BJ (cell line): ENCODE measurements at places on chromosomes 2 and 18.

GRCh38 chr2:172693037-172693436 lies 42.6 kb upstream of the RAPGEF4 start:
- peak; percentile 98 for DNase-seq

GRCh38 chr18:73670039-73670438 lies 477.6 kb downstream of the FBXO15 start:
- DNase-seq: no peak

DNA sequence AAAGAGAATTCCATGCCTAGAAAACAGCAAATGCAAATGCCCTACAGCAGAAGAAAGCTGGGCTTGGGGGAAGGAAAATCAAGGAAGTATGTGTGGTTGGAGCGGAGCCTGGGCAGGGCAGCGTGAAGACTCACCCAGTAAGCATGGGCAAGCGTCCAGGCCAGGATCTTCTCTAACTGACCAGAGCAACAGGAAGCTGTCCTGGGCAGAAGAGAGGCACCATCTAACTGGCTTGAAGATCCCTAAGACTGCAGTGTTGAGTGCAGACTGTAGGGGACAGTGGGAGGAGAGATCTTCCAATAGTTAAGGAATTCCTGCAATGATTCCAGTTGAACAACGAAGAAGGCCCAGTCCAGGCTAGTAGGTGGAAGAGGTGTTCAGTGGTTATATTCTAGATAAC lies 57.9 kb downstream of the NXPH2 start:
- no peak for DNase-seq

DNA sequence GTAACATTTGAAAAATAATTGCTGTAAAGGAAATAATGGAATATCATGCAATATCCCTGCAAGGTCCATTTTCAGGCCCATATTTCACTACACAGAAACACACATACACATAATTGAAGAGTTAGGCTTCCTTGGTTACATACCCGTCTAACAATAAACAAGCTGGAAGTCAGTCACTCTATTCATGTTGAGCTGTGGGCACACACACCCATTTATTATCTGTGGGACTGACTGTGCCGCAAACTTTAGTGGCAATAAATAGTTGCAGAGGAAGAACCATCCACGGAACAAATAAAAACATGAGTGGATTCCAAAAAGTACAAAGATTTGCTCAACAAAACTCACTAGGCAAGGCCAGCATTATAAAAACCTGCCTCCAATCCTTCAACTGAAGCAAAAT lies 24.8 kb downstream of the PID1 start:
- no peak for DNase-seq

DNA sequence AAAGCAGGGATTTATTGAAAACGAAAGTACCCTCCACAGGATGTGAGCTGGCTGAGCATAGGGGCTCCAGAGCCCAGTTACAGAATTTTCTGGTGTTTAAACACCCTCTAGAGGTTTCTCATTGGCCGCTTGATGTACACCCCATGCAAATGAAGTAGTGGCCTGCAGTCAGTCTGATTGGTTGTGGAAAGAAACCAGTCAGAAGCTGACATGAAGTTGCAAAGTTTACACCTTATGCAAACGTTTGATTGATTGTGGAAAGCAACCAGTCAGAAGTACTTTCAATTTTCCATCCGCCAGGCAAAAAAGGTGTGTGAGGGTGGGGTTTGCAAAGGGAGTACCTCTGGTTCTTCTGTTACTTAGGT lies 62.3 kb downstream of the VWA3B start:
- no peak for DNase-seq

DNA sequence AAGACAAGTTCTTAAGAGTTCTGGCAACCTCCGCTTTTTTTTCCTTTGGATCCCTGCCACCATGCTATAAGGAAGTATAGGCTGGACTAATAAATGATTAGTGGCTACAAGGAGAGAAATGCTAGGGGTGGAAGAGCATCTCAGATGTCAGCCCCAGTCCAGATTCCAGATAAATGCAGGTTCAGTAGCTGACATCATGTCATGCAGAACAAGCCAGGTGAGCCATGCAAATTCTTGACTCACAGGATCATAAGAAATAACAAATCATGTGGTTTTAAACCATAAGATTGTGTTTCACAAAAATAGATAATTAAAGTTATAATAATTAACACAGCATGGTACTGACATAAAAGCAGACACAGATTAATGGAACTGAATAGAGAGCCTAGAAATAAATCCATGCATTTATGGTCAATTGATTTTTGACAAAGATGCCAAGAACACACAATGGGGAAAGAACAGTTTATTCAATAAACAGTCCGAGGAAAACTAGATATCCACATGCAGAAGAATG lies 152.9 kb upstream of the SESTD1 start:
- no peak for DNase-seq

DNA sequence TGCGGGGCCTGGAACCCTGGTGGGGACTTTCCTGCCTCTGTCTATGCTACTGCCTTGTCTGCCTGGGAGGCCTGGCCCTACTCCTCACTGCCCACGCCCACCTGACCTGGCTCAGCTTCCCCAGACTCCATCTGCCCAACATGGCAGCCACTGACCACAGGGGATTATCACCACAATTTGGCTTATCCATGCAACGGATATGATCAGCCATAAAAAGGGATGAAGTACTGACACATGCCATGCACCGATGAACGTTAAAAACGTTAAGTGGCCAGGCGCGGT lies 5.9 kb upstream of the KCNF1 start:
- DNase-seq: no peak

DNA sequence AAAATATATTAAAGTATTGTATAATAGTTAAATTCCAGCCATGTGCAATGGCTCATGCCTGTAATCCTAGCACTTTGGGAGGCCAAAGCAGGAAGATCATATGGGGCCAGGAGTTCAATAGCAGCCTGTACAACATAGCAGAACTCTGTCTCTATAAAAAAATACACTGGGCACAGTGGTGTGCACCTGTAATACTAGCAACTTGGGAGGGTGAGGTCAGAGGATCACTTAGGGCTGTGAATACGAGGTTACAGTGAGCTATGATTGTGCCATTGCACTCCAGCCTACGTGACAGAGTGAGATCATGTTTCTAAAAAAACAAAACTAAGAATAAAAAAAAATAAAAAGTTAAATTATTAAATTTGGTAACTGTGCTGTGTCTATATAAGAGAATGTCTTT lies 36.1 kb downstream of the ZRANB3 start:
- DNase-seq: no peak

DNA sequence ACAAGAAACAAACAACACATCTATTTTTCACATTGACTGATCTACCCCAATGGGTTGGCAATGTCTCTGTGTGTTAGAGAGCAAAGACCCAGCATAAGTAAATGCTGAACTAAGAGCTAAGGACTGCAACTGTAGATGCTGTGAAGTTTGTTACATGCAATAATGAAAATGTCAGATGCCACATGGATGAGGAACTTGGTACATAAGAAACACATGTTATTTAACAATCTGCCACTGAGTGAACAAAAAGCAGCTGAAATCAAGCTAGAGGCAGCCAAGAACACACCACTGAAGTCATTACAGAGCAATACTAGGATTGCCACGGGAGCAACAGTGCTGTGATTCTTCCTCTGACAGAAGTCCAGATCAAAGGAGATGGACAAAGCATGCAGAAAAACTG lies 389.4 kb downstream of the CDH2 start:
- no peak for DNase-seq
